ENCODE measurements at places on chromosomes 4 and X.

- no peak for DNase-seq
These were observed 76.7 kb upstream of the ARHGAP24 start for GRCh38 chr4:85398276-85398675.

DNA sequence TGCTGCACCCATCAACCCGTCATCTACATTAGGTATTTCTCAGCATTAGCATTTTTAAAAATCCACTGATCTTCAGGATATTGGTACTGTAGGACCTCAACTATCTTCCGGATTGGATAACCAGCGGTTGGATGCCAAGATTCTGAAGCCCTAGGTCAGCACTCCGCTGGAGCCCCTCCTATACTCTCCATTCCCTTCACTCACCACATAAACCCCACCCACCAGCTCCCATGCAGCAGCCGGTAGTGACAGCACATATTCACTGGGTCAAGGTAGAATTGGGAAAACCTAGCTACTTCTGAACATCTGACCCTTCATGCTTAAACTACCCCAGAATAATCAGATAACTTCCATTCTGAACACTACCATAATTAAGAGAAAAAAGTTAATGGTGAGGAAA is 134.9 kb downstream of the CORIN start:
- no peak for DNase-seq

DNA sequence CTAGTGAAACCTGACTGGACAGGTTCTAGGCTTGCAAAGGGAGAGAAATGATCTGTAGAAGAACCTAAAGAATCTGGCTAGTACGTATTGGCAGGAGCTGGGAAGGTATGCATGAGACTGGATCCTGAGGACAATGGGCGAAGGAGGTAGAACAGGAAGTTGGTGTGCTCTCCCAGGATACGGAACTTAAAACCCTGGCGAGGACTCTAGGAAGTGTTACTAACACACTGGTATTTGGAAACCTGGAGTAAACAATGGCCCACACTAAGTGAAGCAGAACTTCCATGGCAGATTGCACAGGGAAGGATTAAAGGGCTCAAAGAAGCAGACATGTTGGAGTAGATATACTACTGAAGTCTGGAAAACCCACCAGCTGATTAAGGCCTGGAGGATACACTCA is 9.1 kb downstream of the SYN1 start:
- DNase-seq: no peak

DNA sequence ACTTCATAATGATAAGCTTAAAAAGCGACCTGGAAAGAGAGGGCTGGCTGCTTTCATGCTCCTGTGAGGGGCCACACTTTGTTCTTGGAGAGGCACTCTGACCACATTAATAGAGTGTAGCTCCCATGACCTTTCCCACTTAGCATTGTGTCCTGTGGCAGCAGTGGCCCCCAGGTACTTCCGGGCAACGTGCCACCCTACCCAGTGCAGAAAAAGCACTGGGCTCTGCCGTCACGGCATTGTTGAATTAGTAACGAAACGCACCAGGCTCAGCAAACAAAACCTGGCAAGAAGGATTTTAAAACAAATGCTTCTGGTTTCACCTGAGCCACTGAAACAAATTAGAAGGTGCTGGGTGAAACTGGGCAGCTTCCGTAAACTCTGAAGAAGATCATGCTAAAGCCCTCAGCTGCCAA is 5.4 kb upstream of the SORBS2 start:
- DNase-seq: no peak

DNA sequence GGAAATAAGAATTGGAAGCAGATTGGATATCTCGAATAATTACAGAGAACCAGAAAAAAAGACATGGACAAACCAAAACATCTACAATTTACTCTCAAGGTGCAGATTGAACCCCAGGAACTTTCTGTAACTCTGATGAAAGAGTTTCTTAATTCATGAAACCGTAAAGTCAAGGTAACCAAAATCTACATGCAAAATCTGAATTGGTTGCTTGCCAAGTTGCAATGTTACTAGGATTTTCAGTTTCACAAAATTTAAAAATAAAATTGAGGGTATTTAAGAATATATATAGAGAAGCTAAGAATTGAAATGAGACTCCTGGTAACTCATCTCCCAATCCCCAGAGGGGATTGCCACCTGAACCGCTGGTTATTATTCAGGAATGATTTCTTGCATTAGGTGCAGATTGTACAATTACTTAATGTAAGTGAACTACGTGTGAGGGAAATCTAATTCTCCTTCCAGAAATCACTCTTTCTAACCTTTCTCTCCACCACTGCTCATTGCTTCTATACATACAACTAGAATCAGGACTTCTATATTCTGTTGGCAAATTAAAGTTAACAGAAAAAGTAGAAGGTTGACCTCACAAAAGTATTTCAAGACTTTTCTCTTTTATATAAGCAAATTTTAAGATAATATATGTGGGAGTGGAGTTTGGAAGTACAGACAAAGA is 221.5 kb upstream of the NDST4 start:
- DNase-seq: no peak

GRCh38 chr4:78691971-78692821 is 84.0 kb upstream of the BMP2K start:
- DNase-seq: no peak

DNA sequence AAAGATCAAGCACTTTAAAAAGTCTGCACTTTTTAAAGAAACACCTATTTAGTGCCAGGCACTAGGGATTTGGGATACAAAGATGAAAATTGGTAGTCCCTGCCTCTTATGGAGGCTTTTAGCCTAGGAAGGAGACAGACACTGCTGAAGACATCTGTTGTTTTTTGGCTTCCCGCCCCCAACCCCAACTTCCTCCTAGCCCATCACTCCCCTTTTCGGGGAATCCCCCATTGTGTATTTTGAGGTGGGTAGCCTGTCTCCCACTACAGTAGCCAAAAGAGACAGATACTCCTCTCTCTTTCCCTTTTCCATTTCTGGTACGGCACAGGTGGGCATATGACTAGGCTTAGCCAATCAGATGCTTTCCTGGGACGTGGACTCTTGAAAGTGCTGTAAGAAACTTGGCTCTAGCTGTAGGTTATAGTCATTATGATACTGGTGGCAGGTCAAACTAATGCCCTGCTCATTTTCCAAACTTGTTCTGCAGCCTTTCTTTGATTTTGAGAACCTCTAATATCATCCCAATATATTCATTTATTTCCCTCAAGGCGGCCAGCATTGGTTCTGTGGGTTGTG is 194.6 kb upstream of the RBPJ start:
- DNase-seq: no peak

- DNase-seq: no peak
These were observed 336.6 kb upstream of the MAD2L1 start for GRCh38 chr4:120403296-120403695.

- DNase-seq: peak; percentile 34
These were observed 1.8 kb downstream of the SLC38A5 start for GRCh38 chrX:48468247-48468671.

Data from stimulated activated CD8-positive, alpha-beta memory T cell treated with anti-CD3 and anti-CD28 coated beads, Interleukin-2, amount 100 ng/mL, for 48 hours (primary cell).